Nephron progenitor cell (in vitro differentiated cells): ENCODE measurements at places on chromosomes 3 and 15.

GRCh38 chr3:77427528-77427927 is 387.6 kb downstream of the ROBO2 start:
- no peak for DNase-seq

- peak; percentile 65 for DNase-seq
These were observed 226.7 kb upstream of the C2CD4B start for GRCh38 chr15:62391641-62392262.

GRCh38 chr15:100879061-100879463 is 569 bp upstream of the ALDH1A3 start:
- DNase-seq: peak; percentile 50

GRCh38 chr3:124834723-124835718 is 52.1 kb downstream of the ITGB5 start:
- peak; percentile 23 for DNase-seq

GRCh38 chr15:79185199-79185598 is 94.6 kb upstream of the RASGRF1 start:
- peak; percentile 43 for DNase-seq

DNA sequence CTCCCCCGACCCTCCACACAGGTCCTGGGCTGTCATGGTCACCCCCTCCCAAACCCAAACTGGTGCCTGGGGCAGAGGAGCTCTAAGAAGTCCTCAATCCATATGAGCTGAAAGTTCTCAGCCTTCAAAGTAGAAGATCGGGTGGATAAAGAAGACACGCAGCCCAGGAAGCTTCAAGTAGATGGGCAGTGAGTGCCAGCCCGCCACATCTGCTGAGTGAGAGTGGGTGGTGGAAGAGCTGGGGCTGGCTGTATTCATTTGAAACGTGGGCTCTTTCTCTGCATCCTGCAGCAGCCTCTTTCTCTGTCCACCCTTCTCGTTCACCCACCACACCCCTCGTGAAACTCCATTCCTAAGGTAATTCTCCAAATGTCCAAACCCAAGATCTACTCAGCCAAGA is 363.8 kb upstream of the ICE2 start:
- no peak for DNase-seq

- DNase-seq: no peak
These were observed 1032.1 kb downstream of the NTRK3 start for GRCh38 chr15:87224404-87224803.

GRCh38 chr3:48536116-48536515 is 20.5 kb downstream of the PFKFB4 start:
- DNase-seq: no peak

DNA sequence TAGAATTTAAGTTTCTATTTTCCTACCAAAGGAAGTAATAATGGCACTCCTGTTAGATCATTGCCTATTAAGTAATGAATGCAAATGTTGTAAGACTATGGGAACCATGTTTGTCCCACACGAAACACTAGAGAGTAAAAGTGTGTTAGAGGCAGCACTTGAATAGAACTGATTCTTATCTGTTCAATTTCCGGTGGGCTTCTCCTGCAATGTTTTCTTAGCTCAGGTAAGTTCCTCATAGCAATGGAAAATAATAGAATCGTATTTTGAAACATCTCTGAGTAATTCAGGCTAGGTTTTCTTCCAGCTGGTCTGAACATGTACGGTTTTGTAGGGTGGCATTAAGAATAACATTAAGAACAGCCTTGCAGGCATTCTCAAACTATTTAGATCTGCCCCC is 145.3 kb upstream of the LIPC start:
- no peak for DNase-seq

GRCh38 chr3:180548050-180548449 is 53.9 kb upstream of the TTC14 start:
- no peak for DNase-seq

- DNase-seq: no peak
These were observed 10.0 kb upstream of the EHD4 start for GRCh38 chr15:41982133-41982930.

DNA sequence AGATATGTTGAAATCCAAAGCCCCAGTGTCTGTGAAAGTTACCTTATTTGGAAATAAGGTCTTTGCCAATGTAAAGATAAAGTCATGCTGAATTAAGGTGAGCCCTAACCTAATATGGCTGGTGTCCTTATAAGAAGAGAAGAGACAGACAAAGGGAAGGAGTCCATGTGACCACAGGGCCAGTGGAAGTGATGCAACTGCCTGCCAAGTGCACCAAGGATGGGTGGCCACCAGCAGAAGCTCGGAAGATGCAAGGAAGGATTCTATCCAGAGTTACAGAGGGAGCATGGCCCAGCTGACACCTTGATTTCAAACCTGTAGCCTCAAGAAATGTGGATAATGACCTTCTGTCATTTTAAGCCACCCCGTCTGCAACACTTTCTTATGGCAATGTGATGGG is 35.3 kb upstream of the PGPEP1L start:
- no peak for DNase-seq

DNA sequence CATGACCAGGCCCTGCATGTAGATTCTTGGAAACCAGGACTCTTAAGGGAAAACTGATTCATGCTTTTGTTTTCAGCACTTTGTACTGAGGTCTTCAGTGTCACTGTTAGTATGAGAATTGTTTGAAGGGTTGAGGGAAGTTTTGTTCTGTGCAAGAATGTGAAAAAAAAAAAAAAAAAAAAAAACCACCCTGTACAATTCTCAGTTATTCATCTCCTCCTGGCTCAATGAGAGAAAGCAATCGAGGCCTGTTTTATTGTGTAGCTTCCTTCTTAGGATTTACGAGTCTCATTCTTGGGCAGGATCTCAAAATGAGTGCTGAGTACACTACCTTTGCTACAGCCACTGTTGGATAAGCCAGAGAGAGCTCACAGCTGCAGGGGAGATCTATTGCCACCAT is 469.5 kb downstream of the CNTN4 start:
- DNase-seq: no peak

- no peak for DNase-seq
These were observed 37.7 kb downstream of the PXK start for GRCh38 chr3:58370407-58370806.

- DNase-seq: no peak
These were observed 81.3 kb upstream of the NAALADL2 start for GRCh38 chr3:174777813-174778212.

- DNase-seq: no peak
These were observed 187.4 kb upstream of the SLC2A2 start for GRCh38 chr3:171213907-171214306.

- DNase-seq: peak; percentile 95
These were observed at the start of the genes HAUS2 and LRRC57 for GRCh38 chr15:42548249-42549031. HAUS2 (plus strand) TSS chr15:42548838; CDS start chr15:42548873, 35 bp downstream. LRRC57 (minus strand) TSS chr15:42548793; CDS start chr15:42548434, 359 bp downstream.

- DNase-seq: no peak
These were observed 303.2 kb downstream of the TIGIT start for GRCh38 chr3:114597012-114597411.

GRCh38 chr15:85334241-85334640 is 46.2 kb upstream of the AKAP13 start:
- DNase-seq: no peak

DNA sequence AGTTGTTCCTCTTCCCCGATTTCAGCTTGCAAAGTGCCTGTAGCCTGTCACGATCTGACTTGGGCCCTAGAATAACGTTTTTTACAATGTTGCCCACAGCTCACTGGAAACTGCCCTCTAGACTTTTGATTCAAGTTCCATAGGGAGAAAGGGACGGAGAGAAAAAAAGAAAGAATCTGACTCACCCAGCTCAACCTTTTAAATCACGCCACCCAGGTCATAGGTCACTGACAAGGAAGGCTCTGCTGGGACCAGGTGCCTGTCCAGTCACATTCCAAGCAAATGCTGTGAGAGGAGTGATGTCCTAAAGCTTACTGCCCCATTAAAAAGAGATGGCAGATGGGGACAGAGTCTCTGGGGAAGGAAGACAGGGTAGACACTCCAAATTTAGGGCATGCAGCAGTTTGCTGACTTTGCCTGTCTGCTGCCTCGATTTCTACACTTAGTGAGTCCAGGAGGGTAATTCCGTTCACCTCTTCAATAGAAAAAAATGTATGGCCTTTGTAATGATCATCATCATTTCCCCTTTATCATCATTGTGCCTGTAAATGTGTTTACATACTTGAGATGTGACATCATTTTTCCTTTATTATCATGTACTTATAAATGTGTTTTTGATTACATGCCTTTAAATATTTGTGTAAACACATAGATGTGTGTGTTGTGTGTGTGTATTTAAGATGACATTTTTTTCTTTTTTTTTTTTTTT is 8.4 kb upstream of the MYO1E start:
- peak; percentile 64 for DNase-seq

DNA sequence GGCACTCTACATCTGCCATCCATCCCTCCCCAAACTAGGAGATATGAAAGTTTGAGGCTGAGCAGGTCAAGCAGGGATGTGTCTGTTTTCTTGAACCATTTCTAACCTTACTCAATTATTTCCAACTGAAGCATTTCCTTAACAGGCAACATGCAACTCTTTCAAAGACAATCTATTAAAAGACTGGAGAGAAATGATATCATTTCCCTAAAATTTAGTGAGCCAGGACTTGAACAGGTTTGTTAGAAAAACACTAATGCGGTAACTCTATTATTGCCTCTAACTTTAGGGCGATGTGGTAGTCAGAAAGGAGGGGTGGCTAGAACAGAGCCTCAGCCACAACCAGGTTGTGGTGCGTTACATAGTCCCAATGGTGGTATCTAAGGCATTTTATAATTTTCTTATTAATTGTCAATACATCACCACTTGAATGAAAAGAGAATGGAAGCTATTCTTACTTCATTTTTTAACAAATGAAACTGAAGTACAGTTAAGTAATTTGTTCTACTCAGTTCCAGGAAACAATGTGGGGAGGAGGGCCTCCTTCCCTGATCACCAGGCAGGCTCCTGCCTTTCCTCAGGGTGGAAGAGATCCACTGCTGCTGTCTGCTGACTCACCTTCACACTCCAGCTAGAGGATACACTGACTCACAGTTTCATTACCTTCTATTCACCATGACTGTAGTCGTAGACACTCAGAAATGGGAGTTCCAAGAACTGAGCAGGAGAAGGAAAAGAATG is 22.8 kb downstream of the MYO1E start:
- no peak for DNase-seq

DNA sequence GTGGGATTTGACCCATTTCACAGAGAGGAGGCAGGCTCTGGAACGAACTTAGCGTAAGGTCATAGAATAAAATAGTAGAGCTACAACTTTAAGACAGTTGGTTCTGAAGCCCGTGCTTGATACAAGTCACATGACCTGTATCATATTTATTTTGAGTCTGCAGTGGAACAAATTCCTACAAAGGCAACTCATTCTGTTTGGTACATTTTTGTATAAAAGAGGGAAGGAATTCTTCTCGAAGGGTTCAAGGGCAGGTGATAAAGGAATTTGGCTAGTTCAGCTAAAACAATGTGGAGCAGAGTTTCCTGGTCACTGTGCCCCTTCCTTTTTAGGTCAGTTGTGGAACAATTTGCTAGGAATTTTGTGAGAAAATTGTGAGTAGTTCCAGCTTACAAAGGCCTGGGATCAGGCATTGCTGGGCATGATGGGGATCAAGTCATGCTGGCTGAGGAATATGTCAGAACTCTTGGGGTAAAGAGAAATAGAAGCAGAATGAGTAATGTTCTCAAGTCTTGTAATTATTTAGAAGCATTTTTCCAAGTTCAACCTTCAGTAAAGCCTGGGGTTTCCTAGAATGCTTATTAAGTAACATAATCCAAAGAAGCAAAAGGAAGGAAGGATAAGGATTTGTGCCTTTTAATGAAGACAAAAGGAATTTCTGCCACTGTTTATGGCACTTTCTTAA is 19.1 kb downstream of the USP3 start:
- no peak for DNase-seq

DNA sequence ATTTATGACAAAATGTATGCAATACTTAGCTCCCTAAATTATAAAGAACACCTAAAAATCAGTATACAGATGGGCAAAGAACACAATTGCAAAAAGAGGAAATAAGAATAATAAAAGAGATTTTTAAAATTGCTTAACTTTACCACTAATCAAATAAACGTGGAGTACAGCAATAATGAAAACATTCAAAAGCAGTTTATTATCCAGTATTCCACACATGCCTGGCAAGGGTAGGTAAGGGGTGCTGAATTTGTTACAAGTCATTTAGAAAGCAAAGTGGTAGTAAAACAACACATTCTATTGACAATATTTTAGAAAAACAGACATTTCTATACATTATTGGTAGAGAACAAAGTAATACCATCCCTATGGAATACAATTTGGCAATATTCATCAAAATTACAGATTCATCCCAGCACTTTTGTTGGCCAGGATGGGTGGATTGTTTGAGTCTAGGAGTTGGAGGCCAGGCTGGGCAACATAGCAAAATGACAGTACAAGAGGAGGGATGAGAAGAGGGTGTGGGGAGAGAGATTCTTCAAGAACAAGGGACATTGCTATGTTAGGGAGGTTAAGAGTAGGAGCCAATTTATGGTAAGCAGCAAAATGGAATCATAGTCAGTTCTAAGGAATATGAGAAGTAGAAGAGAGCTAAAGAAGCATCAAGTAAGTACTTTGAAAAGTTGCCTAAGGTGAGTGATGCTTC is 3.7 kb upstream of the ACKR4 start:
- no peak for DNase-seq

GRCh38 chr15:74388363-74388951 is 21.0 kb upstream of the CYP11A1 start:
- no peak for DNase-seq

DNA sequence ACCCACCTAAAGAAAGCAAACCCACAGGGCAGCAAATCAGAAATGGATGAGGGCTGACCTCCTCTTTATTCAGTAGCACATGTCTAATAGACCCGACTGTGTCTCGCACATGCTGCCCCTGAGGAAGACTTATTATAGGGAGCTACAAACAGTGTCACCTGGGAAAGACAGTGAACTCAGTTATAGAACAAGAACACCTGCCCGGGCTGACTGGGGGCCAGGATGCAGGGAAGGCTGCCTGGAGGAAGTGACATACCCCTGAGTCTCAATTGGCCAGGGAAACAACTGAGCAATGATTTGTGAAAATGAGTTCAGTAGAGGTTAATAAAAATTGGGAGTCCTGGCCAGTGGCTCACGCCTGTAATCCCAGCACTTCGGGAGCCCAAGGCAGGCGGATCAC is 78.7 kb upstream of the CGNL1 start:
- no peak for DNase-seq

DNA sequence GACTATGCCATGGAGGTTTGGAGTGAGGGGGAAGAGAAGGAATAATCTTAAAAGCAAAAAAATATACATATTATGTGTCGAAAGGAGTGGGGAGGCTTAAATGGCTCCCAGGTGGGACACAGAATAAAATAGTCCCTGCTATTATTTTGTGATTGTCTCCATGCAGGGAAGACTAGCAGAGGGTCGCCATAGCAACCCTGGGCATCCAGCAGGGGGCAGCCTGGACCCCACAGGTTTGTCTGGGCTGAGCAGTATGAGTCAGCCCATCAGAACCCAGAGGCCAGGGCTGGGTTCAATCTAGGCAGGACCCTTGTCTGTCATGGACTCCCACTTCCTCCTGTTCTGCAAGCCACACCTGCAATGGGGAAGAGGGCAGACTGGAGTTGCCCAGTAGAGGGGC is 17.6 kb upstream of the LINGO1 start:
- peak; percentile 67 for DNase-seq

- DNase-seq: no peak
These were observed 25.5 kb upstream of the AKAP13 start for GRCh38 chr15:85354948-85355347.

DNA sequence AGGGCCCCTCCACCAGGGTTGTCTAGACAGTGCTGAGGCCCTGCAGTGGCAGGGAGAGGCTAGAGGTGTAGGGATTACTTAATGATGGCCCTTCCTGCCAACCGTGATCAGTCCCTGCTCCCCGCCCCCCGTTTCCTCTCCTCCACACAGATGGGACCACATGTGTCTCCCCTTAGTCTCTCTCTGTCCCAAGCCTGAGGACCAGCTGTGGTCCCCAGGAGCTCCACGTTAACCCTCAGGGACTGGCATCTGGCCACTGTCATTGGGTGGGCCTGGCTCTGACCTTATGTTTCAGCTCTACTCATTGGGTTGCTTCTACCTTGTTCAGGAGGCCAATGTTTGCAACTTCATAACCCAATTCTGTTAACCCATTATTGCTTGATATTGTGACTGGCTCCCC is 6.0 kb upstream of the ALPK3 start:
- DNase-seq: no peak
